ENCODE measurements at places on chromosomes 7 and 10. TPM values are rescaled to one million over a fixed set of nuclear protein-coding genes. Genes with fewer than 3 reads are reported as not detected.

Gene SEMA4G
- 24.9 TPM for total RNA-seq

Gene RAB19
- total RNA-seq: 0.26 TPM

Gene TMEM26
- total RNA-seq: 0.97 TPM

Gene CH25H
- 3.8 TPM for total RNA-seq

Gene ATP6V0A4
- not detected for total RNA-seq

DNA sequence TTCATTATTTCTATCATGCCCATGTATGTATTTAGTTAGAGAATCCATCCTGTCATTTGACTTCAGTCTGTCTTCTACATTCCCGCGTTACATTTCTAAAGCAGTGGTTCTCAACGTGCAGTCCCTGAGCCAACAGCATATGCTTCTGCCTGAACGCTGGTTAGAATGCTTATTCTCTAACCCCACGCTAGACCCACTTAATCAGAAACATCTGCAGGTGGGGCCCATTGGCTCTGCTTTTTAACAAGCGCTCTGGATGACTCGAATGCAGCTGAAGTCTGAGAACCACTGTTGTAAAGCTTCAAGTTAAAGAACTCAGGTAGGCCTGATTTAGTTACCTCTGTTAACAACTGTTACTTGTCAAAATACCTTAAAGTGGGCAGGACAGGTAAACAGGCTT lies 38.2 kb downstream of the NEUROD6 start:
- no peak for DNase-seq

GRCh38 chr10:11509036-11509435 lies 102.4 kb downstream of the USP6NL start:
- DNase-seq: no peak

GRCh38 chr10:102410429-102411073 lies 8.0 kb downstream of the PSD start:
- peak; percentile 50 for DNase-seq

DNA sequence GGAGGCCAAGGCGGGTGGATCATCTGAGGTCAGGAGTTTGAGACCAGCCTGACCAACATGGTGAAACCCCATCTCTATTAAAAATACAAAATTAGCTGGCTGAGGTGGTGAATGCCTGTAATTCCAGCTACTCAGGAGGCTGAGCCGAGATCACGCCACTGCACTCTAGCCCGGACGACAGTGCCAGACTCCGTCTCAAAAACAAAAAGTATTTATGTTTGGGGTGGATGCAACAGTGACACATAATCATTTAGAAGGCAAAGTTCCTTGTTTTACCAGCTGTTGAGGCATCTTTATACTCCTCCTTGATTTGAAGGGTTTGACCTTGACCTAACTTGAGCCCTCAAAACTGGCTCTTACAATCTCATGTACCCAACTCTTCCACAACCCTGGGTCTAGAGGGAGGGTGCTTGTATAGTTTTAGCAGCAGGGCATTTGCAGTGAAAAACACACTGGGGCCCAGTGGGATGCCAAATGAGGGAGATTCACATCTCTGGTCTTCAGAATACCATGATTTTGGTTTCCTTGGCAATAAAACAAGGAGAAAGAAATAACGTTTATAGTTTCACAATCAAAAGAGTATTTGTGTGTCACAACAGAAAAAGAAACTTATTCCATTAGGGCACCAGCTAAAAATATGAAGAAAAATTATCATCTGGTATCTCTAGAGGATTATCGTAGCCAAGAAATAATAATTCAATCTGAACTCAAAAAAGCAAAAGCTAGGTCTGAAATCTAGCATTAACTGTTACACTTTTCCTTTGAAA lies 14.2 kb upstream of the TMEM254 start:
- no peak for DNase-seq

- DNase-seq: no peak
These were observed 6.7 kb upstream of the TPST1 start for GRCh38 chr7:66198469-66198868.

DNA sequence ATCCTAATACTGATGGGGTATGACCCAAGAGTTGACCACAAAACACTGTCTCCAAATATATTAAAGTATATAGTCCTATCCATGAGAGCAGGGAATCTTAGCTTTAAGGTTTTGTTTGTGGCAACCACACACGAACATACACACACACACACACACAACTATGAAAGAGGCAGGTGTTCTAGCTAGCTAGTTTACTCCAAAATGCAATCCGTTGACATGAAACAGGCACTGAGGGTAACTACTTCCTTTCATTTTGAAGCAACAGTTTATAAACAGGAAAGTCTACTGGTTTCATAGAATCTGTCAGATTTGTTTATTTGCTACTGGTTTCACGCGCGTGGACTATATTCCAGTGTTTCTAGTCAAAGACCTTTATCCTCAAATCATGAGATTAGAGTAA lies 14.8 kb downstream of the HTR5A start:
- DNase-seq: no peak

DNA sequence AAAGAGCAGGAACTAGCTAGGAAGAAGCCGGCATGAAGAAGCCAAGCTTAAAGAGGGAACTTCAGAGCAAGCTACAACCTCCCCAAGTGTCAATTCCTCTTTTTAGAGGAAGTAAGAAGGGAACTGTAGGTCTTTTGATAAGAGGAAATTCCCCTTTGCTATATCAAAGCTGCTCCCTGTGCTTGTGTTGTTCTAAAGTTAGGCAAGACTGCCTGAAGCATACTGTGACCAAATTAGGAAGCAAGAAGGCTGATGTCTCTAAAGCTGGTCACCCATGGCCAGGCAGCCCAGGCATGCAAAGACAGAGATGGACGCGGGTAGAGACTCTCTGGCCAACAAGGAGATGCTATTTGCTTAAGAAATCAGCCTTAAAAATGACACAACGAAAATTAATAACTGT lies 87.9 kb downstream of the RNF216 start:
- no peak for DNase-seq

DNA sequence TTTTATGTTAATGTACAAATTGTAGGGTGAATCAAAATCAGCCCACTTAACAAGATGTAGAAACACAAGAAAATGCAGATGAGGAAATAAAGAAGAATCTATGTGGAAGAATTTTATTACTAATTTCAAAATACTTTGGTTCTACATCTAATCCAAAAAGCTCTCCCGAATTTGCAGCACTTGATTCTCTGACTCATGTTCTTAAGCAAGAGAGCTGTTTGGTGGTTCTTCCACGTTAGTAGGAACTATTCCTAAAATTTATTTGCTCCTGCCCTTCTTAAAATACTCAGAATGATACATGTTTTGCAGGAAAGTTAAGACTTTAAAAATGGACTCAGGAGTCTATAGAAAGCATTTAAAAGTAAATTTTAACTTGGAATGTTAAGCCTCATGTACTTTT lies 91.8 kb downstream of the ZMYND11 start:
- DNase-seq: no peak

GRCh38 chr10:132755166-132755711 lies 30.7 kb downstream of the NKX6-2 start:
- no peak for DNase-seq

DNA sequence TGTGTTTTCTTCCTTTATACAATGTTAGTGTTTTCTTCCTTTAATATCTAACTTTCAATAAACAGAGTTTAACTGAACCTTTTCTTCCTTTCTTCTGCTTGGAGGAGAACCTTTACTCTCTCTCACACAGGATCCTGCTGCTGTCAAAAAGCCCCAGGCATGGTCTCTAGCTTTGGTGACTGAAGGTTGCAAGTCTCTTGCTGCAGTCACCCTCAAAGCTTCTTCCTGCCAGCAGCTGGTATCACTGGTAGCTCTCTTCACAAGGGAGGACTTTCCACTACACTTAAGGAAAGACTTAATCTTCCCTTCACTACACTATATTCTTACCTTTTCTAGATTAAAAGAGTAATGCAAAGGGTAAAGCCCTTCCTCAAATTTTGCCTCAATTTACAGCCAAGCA lies 153.4 kb downstream of the SGMS1 start:
- no peak for DNase-seq

DNA sequence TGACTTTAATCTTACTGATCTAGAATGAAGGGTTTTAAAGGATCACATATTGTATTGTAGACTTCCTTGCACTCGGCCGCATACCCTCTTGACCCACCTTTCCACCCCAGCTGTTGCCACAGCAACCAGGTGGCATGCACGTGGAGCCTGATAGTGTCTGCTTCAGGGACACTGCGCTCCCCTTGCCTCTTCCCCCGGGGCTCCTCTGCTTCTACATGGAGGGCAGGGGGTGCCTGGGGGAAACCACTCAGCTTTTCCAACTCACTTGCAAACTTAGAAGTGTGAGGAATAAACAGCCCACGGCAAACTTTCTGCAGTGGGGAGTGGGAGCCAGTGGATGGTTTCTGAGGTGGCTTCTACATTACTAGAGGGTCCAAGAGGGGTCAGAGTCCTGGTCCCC lies 458.6 kb downstream of the PLXNA4 start:
- DNase-seq: no peak

All from ovary (tissue), 10 donors.